ENCODE measurements at places on chromosomes 16 and 17.

- DNase-seq, result no peak
Measured at GRCh38 chr17:6279659-6280058, 155.3 kb downstream of the AIPL1 start.

GRCh38 chr17:60508384-60508980 lies 17.6 kb downstream of the APPBP2 start:
- DNase-seq, result no peak

DNA sequence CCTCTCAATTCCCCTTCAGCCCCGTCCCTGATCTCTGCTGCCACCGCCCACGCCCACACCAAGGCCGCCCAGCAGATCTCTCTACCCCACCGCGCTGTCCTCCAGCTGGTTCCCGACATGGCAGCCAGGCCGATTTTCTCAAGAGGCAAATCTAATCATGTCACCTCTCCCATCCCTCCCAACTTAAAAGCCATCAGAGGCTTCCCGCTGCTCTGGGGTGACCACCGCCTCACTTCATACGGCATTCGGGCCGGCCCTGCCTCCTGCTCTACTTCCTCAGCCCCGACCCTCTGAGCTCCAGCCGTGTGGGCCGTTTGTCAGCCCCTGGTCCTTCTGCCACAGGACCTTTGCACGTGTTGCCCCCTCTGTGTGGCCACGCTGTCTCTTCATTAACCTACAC lies 63.2 kb downstream of the RPH3AL start:
- DNase-seq, result no peak

DNA sequence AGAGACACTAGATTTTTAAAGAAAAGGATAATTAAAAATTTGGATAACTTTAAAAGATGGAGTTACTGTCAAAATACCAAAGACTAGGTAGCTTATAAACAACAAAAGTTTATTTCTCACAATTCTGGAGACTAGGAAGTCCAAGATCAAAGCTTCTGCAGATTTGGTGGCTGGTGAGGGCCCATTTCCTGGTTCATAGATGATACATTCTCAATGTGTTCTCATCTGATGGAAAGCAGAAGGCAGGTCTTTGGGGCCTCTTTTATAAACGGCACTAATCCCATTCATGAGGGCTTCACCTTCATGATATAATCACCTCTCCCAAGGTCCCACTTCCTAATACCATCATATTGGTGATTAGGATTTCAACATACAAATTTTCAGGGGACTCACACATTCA lies 33.7 kb downstream of the NLK start:
- no peak for DNase-seq

- no peak for DNase-seq
Measured at GRCh38 chr16:48054881-48055601, 100.8 kb downstream of the ABCC12 start.

DNA sequence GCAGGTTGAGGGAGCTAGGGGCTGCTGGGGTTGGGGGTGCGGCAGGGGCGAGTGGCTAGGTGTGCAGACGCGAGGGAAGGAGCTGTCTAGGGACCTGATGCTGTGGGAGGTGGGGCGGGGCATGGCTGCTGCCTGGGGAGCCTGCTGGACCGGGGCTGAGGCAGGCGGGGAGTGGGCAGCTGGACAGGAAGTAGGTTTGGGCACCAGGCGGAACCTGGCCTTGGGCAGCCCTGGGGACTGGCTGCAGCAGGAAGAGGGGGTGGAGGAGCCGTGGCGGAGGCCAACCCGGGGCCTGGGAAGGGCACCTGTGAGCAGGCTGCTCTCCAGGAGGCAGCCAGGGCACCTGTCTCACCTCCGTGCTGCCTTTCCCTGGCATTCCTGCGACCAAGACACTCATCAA lies 5.9 kb upstream of the DNASE1L2 start:
- no peak for DNase-seq

GRCh38 chr16:12391956-12392355 lies 411.7 kb downstream of the CPPED1 start:
- DNase-seq, result no peak

GRCh38 chr16:11076259-11077018 lies 132.1 kb downstream of the CLEC16A start:
- no peak for DNase-seq

- DNase-seq, result no peak
Measured at GRCh38 chr17:4248504-4249277, 15.1 kb downstream of the ANKFY1 start.

- DNase-seq, result no peak
Measured at GRCh38 chr17:69870751-69871199, 204.2 kb upstream of the KCNJ16 start.

- DNase-seq, result no peak
Measured at GRCh38 chr16:50247123-50247905, 19.0 kb upstream of the ADCY7 start.

DNA sequence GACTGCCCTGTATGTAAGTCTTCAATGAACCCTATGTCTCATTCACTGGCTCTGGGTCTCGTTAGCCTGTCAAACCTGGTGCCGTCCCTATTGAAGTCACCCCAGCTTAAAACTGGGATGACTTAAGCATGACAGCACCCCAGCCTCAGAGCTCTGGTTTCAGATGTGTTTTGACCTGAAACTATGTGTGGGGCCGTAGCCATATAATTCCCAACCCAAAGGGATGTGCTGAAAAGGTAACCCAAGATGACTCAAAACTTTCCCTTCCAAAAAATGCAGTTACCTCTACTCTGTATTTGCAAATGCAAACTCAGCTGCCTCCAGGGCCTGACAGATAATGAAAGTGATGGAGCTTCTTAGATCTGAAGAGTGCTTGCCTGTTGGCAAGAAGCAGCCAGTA lies 478.3 kb upstream of the ERCC4 start:
- no peak for DNase-seq

DNA sequence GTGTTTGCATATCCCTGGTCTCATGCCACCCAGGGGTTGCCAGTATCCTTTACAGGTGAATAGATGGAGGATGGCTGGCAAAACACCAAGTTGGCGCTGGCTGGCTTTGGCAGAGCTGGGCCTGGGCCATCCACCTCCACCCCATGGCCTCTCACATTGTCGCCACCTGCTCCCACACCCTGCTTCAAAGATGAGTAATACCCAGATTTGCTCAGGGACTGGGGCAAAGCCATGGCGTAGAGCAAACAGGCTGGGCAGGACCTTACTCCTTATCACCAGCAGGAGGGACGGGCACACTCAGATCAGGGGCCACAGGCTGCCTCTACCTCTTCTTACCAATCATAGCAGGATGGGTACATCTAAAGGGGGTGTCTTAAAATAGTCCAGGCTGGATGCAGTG lies 24.3 kb downstream of the PLA2G10 start:
- no peak for DNase-seq

DNA sequence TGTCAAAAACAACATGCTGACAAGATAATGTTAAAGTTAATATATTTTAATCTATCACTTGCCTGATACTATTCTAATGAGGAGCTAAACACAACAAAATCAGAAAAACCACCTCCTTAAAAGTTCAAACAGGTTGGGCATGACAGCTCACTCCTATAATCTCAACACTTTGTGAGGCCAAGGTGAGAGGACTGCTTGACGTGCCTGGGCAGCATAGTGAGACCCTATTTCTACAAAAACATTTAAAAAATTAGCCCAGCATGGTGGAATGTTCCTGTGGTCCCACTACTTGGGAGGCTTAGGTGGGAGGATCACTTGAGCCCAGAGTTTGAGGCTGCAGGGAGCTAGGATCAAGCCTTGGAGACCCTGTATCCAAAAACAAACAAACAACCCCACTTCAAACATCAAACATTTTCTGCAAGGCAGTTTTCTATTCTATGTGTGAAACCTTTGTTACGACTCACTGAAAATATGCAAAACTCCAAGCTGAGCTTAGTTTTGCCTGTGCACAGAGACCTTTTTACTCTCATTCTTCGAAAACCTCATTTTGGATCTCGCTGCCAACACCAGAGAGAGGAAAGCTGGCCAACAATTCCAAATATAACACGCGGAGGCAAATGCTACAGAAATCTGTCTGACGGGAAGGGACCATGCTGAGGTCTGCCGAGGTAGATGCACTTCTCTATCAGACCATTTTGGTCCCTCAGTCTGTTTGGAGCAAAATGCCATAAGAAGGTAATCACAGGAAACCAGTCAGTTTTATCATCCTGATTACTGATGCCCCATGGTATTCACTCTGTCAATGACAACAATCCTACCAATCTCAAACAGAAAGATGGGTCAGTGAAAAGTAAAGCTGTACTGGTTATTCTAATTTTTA lies 6.2 kb downstream of the PHF12 start:
- DNase-seq, result no peak

DNA sequence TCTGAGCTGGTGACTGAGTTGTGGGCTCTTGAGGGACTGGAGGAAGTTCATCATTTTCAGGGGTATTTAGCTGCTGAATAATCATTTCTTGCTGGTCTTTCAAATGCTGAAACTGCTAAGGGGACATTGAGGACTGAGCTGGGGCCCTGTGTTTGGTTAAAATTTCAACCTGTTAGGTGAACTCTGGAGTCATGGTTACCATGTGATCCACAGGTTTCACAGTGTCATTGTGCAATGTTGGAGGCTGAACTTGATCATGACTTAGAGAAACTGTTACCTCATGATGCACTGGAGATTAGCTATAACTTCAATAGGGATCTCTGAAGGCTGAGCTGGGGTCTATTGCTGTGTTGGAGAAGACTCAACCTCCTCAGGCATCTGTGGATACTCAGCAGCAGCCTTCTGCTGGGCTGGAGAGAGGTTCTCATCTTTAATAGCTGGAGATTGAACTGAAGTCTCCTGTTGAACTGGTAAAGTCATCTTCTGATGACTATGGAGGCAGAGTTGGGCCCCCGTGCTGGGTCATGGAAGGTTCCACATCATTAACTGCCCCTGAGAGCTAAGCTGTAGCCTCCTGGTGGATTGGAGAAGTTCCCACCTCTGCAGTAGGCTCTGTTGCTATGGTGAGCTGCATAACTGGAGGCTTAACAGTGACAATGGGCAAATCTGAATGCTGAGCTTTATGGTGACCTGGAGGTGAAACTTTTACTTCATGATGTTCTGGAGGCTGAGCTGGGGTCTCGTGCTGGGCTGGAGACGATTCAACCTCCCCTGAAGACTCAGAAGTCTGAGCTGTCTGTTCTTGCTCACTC lies 15.2 kb downstream of the RDM1 start:
- no peak for DNase-seq

DNA sequence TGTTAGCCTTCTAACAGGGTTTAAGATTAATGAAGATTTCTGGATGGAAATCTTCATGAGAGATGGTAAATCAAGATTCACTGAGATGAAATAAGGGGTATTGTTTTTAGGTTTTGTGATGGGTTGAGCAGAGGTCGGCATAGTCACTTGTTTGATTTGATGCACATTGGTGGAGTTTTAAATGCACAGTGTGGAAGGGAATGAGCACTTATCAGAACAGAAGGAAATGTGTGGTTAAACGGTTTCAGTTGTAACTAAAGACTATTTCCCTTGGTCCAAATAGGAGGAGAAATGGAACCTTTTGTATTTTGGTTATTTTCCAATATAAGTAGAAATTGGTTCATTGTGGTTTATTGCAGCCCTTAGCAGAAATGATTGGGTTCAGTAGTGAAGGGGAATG lies 34.1 kb downstream of the CBFB start:
- no peak for DNase-seq

DNA sequence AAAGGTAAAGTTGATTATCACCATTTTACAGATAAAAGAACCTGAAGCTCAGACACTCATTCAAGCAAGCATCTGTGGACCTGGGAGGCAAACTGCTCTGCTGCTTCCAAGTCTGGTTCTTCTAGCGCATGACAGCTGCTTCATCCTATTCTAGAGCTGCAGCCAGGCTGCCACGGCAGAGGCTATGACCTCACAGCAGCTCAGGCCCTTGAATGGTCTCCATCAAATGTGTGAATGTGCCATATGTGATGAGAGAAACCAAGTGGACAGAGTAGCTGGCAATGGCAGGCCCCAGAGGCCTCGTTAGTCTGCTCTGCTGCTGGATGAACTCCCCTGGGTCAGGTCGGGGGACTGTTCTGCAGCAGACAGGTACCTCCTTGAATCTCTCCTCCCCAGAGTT lies 30.7 kb upstream of the FOXJ1 start:
- no peak for DNase-seq

GRCh38 chr16:12184419-12184917 lies 207.9 kb downstream of the SNX29 start:
- DNase-seq, result no peak

- DNase-seq, result no peak
Measured at GRCh38 chr16:819336-820043, 19.0 kb upstream of the GNG13 start.

GRCh38 chr16:46857368-46857945 lies 26.5 kb upstream of the C16orf87 start:
- no peak for DNase-seq

DNA sequence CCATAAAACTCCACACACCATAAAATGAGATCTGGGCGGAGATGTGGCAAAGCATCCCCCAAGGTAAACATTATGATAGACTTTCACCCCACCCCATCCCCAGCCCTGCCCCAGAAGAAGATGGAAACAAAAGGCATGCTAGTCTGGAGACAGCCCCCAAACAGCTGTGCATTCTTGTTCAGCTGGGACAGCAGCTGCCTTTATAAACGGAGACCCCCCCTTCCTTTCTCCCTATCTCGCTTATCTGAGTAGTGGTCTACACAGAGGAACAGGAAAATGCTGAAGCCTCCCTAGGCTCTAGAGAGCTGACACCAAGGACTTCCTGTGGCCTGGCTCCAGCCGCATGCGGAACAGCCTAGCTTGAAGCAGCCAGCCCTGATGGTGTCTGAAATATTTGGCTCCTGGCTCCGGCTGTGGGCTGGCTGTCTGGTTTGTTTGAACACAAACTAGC lies 190.3 kb upstream of the ANKFN1 start:
- DNase-seq, result no peak

DNA sequence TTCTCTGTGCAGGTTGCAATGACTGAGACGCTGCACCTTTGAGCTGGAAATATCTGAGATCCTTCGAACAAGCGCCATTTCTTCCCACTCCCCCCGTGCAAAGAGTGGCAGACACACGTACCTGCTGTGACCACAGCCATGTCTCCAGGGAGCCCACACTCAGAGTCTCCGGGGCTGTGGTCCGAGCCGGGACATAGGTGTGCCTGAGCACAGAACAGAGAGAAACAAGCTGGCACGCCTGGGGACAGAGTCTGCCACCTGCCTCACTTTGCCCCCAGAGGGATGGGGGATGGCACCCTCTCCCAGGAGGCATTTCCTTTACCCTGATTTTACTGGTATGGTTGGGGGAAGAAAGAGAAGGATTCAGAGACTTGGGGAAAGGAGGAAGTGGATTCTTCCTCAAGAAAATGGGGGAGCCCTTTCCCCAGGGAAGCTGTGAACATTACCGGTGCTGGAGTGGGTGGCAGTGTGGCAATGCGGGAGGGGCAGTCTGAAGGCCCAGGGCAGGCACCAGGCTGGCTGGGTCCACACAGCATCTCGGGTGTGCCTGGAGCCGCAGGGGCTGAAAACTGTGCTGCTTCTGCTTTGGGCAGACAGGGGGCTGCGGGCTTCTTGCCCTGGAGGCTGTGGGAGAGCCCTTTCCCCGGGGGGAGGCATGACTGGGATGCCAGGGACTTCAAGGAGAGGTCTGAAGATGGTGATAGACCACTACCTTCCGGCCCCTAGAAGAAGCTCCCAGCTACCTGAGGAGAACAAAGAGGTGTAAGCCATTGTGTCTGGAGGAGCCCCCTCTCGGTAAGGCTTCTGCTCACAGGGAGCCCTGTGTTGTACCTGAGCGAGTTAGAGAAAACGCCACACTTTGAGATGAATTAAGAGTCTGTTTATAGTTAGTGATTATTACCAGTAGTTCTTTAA lies 6.6 kb upstream of the PIK3R6 start:
- DNase-seq, result no peak
